ENCODE measurements at places on chromosomes 5 and 9. TPM values are rescaled to one million over a fixed set of nuclear protein-coding genes. Genes with fewer than 3 reads are reported as not detected.

DNA sequence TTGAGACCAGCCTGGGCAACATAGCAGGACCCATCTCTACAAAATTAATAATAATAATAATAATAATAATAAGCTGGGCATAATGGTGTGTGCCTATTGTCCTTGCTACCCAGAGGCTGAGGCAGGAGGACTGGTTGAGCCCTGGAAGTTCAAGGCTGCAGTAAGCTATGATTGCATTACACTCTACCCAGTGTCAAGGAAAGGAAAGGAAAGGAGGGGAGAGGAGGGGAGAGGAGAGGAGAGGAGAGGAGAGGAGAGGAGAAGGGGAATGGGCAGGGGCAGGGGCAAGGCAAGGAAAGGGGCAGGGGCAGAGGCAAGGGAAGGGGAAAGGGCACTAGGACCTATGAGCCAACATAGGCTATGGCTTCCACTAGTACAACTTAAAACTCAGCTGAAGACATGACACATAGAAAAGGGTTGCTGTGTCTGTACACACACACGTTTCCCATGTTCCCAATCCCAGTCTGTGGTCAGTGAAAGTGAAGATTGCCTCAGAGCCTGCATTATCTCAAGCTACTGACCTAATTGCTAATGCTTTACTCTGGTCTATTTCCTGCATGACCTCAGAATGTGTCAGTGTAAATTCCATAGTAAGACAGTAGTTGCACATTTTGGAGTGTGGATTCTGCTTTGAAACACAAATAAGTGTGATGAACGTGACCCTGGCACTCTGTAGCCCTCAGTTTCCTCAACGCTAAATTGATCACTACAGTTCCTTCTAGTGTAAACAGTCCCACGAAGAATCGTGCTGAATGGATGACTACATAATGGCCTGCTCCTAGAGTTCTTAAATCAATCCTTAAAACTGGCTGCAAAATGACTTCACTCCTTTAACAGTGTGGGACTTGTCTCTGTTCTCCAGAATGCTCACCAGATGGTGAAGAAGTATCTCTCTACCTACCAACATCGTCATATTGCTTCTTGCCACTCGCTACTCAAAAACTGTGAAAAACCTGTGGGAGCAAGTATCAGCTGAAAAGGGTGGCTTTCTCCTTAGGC lies 497.0 kb downstream of the RAB3C start:
- H3K36me3 ChIP-seq: no peaks in the 10 kb centered on the region
- no peaks in the 10 kb centered on the region for H3K27me3 ChIP-seq
- no peak for DNase-seq
- no peak overlapping the region for H3K27ac ChIP-seq

DNA sequence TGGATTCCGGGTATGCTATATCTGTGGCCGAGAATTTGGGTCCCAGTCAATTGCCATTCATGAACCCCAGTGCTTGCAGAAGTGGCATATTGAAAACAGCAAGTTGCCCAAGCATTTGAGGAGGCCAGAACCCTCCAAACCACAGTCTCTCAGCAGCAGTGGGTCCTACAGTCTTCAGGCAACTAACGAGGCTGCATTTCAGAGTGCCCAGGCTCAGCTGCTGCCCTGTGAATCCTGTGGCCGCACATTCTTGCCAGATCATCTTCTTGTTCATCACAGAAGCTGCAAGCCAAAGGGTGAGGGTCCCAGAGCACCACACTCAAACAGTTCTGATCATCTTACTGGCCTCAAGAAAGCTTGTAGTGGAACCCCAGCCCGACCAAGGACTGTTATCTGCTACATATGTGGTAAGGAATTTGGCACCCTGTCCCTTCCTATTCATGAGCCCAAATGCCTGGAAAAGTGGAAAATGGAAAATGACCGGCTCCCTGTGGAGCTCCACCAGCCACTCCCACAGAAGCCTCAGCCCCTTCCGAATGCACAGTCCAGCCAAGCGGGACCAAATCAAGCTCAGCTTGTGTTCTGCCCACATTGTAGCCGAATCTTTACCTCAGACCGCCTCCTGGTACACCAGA lies 23.0 kb downstream of the ZNF474 start:
- no peaks in the 10 kb centered on the region for H3K27me3 ChIP-seq
- H3K4me1 ChIP-seq: no peaks in the 10 kb centered on the region
- H3K27ac ChIP-seq: no peak overlapping the region
- no peak overlapping the region for H3K4me3 ChIP-seq

The PRRX2 gene
- total RNA-seq: 4.2 TPM

- H3K36me3 ChIP-seq: no peaks in the 10 kb centered on the region
- H3K27ac ChIP-seq: no peak overlapping the region
- no peak overlapping the region for H3K4me3 ChIP-seq
- H3K4me1 ChIP-seq: no peaks in the 10 kb centered on the region
- DNase-seq: no peak
These were observed 36.1 kb downstream of the FAM114A2 start for GRCh38 chr5:154002511-154003020.

DNA sequence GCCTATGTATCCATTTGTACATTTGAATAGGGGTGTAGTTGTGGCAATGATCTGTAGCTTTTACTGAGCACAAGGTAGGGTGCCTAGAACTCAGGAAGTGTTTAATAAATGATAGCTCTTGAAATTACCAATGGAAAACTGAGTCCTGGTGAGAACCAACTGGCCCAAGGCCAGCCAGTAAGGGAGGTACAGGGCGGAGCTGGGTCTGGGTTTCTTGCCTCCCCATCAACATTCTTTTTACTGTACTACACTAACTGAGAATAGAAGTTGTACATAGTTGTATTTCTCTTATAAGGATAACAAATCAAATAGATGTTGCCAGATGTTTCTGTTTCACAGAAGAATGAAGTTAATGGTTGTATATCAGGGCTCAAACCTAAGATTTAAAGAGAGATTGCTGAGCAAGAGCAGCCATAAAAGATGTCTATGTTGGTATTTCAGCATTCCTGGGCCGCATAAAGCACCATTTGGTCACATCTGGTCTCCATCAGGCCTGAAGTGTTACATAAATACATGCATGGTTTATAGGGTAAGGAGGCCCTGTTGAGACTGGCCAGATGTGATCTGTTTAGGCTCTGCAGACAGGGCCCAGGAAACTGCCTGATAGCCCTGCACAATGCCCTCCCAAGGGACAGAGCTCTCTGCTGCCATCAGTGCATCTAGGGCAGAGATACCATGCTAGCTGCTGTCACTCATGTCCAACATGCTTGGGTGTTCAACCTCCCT lies 210.5 kb downstream of the NXNL2 start:
- H3K4me3 ChIP-seq: no peak overlapping the region
- no peak for DNase-seq
- no peaks in the 10 kb centered on the region for H3K27me3 ChIP-seq
- H3K36me3 ChIP-seq: peaks cover 10% of the 10 kb centered on the region
